C1 segment of cervical spinal cord (tissue), 14 donors: ENCODE measurements at places on chromosomes 2 and 18.

DNA sequence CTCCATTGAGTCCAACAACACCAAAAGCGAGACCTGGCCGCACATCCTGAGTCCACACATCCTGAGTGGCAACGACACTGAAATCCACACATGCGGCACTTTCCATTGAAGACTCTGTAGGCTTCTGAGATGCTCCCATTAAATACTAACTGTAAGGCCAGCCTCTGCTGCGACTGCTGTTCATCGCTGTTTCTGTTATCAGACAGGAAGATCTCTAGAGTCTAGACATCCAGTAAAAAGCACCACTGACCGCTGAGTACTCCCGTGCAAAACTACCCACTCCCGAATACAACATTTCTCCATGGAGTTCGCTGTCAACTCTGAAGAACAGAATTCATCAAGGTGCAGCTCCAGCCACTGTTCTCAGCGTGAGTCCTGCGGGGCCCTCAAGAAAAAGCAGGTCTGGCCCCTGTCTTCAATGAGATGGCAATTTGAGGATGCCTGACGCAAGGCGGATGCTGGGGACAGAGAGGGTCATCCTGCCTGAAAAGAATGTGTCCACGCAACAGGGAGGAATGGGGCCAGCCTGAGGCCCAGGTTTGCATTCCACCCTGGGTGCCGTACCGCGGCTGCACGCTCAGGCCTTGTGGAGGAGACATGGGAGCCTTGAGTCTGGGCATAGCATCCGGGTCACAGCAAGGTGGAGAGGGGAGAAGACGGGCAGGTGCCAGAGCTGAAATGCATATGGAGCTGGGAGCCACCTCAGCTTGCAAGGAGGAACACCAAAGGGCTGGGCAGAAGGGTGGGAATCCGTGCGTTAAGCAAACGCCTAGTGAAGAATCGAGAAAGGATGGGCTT is 61.9 kb downstream of the ZNF516 start:
- no peak for DNase-seq

DNA sequence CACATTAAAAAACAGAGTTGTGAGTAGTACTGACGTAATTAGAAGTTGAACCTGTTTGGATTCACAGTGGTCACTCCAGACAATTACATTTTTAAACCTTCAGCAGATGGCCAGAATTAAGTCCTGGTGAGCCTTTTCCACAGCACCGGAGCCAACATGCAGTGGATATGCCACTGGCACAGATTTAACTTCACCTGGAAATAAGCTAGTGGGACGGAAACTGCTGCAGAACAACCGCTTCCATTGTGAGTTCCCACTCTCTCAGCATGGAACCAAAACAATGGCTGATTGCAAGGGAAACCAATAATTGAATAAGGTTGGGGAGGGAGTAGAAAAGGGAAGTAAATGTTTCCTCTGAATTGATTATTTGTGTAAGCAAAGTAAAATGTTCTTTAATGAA is 515.1 kb downstream of the STK39 start:
- DNase-seq: no peak

DNA sequence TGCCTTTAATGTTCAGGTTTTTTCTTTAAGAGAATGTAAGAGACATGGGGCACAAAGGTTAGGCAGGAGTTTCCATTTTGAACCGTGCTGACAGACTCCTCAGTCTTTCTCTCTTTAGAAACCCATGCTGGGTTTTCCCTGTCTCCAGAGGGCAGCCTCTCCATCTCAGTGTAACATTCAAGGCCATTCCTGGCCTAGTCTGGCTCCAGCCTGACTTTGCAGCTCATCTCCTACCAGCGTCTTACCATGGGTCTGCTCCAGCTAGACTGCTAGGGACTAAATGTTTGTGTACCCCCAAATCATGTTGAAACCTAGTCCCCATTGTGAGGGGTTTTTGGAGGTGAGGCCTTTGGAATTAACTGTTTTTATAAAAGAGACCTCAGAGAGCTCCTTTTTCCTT is 9.8 kb upstream of the CLIP4 start:
- DNase-seq: no peak

GRCh38 chr2:42360493-42360889 is 526 bp downstream of the COX7A2L start:
- no peak for DNase-seq

DNA sequence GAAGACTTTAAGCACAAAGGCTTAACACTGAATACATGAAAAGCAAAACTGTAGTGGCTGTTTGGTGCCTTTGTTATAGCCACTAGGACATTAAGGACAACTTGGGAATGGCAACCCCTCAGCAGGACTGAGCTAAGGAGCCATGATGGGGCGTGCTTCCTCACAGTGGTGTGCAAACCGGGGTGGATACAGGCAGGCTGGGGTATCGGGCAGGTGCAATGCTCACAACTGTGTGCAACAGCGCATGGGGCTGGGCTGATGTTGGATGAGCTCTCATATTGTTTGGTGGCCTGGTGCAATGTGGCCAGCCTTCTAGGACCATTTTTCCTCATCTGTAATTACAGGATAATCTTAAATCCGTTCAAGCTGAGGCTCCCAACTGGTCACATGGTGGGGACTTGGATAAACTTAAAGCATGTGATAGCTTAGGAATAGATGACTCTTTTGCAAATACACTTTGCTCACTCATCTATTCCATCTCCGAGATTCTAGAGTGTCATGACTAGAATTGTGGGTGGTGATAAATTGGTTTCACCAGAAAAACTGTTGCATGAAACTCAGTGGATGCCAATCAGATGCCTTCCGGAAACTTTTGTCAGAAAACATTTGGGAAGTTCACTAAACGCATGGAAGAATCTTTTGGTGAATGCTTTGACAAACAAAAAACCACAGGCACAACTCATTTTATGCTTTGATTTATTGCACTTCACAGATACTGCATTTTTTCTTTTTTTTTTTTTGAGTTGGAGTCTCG is 116.5 kb downstream of the PXDN start:
- DNase-seq: no peak

DNA sequence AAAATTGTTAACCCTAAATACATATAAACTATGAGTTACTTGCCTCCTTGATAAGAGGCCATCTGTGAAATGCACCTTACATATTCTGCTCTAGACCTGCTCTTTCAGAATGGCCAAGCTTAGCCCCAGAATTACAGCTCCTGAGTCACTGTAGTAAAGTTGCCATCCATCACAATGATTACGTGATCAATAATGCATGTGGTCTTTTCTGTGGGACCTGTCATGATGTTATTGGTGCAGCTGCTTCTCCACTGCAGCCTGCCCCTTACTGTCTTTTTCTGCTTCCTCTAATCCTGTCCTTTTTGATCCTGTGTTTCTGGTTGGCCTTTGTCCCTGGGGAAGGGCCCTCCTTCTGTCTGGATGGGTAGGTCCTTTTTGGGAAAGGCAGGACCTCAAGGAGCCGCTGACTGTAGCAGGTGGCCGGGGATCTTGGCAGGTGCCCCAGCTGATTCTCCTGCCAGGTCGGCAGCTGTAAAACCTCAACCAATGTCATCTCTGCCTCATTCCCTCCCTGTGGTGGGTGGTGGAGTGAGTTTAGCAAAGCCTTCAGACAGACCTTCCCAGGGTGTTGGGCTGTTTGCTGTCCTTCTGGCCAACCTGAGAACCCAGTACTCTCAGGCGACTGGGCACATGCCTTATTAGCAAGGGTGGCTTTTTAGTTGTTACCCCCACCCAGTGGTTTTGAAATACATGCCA is 126.2 kb upstream of the EML6 start:
- no peak for DNase-seq

DNA sequence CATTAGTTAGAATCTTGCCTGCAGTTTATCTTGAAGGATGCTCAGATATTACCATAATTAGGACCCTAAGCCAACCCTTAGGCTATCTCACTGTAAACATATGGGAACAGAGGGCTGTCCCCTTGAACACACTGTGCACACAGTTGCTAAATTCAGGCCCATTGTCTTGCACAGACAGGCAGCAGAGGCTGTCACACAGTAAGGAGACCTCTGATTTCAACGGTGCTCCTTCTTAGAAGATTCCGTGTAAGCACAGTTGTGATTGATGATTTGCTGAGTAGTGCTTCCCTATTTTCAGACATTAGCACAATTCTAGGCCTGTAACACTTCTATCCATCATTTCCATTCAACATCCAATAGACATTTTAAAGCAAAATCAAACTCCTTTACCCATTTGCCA is 108.0 kb downstream of the RNF152 start:
- no peak for DNase-seq

DNA sequence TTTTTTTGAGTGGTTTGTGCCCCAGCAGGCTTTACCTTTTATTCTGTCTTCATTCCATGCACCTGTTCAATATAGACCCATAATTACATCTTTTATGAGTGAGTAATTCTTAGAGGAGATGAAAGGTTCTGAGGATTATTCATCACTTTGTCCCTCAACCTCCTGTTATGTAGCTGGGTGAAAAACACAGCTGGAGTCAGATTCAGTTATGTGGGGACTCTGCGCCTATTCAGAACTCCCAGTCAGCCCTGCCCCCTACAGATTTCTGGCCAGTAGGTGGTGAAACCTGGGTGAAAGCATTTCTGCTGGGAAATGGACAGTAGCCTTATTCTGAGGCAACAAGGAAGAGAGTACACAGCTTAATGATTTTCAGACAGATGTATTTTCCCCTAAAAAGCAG is 107.8 kb downstream of the MGAT5 start:
- no peak for DNase-seq

DNA sequence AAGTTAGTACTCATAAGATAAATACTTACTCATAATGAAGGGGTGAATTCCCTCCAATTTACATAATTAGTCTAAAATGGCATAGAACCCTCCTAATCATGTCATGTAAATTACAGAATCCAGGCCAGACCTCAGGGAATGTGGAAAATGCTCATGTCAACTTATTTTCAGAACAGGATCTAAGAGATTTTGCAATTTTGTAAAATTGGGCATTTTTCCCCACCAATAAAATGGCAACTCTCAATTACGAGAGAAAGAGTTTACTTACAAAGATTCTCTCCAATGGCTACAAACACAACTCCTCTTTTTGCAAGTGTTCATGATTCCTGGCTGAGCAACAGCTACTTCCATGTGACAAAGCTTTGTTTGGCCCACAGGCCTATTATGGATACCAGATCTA is 33.8 kb upstream of the SP5 start:
- DNase-seq: no peak

- DNase-seq: no peak
Observed at GRCh38 chr2:119490106-119490505, 34.2 kb downstream of the SCTR start.

DNA sequence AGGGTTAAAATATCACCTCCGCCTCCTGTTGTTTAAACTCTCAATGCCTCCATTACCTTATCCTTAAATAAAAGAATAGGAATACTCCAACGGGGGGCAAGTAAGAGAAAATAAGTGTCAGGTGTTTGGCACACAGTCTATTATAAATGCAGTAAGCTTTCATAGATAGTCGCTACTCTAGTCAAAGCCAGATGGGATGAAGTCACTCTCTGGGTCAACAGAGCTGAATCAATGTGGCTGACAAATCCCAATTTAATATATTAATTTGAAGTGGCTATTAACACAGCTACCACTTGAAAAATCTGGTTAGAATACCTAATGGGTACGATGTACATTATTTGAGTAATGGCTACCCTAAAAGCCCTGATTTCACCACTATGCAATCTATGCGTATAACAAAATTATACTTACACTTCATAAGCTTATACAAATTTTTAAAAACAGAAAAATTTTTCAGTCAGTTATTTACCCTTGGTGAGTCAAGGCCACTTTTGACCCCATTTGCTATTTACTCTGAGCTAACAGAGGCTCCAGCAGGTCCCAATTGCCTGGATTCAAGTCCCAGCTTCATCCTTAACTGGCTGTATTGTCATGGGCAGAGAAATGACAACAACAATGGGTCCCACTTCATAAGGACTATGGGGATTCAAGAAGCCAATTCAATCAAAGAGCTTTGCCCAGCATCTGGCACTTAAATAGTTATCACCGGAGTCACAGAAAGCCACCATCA is 167.5 kb upstream of the PID1 start:
- no peak for DNase-seq

GRCh38 chr2:64338910-64339500 is 115.0 kb upstream of the LGALSL start:
- DNase-seq: no peak

GRCh38 chr2:100721693-100722092 is 98.2 kb upstream of the NPAS2 start:
- DNase-seq: no peak
